ENCODE measurements at places on chromosomes 7 and 10.
A peak's percentile ranks its signal among the peaks of the same experiment; 100 is the strongest.

- no peak for DNase-seq
Observed at GRCh38 chr7:73647725-73648592, 19.7 kb upstream of the VPS37D start.

DNA sequence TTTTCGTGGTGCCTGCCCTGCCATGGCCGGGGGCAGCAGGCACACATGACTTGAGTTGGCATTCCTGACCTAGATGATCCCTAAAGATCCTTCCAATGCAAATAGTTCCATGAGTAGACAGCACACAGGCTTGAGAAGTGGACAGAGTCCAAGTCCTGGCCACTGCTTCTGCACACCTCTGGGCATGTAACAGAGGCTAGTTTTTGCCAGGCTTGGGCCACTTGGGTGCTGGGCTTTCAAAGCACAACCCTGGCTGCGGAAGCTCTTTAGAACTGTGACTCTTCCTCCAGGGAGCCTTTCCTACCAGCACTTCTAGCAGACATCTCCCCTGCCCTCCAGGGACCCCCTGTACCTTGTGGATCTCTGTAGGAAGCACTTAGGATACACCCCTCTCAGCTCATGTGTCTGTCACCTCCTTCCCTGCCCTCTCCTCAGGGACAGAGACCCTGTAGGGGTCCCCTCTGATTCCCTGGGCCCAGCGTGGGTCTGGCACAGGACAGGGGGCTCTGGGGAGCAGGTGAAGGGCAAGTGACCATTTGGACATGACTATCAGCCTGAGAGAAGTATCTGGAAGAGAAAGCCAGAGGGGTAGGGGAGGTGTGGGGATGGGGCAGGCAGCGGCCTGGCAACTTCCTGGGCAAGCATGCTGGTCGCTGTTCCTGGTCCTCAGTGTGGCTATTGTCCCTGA is 36.2 kb downstream of the ZCCHC24 start:
- no peak for DNase-seq

- DNase-seq = no peak
Observed at GRCh38 chr7:17773289-17773626, 167.0 kb downstream of the SNX13 start.

DNA sequence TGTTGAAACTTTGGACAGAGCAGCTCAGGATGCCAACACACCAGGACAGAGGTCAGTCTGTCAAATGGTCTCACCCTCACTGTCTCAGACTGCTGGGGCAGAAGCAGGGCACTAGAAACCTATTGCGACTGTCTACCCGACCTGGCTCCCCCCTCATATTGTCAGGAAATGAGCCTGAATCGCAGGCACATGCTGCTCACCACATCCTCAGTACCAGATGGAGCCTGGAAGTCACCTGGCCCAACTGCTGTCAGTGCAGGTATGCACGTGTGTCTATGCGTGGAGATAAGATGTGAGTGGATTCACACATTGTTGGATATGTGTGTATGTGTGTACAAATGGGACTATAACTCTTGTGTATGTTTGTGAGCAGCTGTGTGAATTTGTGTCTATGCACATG is 3.2 kb upstream of the CDHR1 start:
- no peak for DNase-seq

DNA sequence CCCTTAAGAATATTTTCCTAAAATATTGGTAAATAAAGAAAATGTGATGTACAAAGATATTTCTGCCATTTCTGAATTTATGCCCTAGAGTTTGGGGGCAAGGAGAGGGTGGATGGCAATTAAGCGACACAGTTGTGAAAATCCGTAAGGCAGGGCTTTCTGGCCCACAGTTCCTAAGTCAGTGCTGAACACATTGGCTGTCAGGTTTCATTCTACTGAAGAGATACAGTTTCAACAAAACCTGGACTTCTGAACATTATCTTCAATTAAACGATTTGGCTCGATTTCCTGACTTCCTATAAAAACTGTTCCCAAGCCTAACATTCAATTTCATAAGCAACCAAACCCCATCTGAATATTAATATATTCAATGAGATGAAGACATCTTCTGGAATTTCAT is 61.1 kb upstream of the NEBL start:
- DNase-seq = no peak

- no peak for DNase-seq
Observed at GRCh38 chr10:120996456-120997034, 145.4 kb downstream of the WDR11 start.

- DNase-seq = no peak
Observed at GRCh38 chr7:150357771-150358427, 10.7 kb upstream of the REPIN1 start.

DNA sequence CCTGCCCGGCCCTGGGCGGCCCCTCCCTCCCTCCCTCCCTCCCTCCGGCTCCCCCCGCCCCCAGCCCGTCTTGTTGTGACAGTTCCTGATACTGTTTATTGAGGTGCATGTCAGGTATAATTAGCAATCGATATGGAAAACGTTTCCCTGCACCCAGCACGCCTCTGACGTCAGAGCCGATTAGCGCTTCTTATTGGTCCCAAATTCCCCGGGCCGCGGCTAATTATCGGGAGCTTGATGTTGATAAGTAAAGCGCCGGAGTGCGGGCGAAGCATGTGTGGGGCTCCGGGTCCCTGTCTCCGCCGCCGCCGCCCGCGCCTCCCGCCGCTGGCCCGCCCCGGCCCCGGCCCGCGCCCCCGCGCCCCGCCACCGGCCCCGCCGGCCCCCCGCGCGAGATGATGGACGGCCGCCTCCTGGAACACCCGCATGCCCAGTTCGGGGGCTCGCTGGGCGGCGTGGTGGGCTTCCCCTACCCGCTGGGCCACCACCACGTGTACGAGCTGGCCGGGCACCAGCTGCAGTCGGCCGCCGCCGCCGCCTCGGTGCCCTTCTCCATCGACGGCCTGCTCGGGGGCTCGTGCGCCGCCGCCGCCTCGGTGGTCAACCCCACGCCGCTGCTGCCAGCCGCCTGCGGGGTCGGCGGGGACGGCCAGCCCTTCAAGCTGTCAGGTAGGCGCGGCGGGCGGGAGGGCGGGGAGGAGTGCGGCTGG is at the start of gene UNCX:
Gene UNCX (plus strand): TSS at position 250 of the 710 bp plus-strand sequence. CDS start 146 bp downstream, at position 396.
- DNase-seq = no peak

DNA sequence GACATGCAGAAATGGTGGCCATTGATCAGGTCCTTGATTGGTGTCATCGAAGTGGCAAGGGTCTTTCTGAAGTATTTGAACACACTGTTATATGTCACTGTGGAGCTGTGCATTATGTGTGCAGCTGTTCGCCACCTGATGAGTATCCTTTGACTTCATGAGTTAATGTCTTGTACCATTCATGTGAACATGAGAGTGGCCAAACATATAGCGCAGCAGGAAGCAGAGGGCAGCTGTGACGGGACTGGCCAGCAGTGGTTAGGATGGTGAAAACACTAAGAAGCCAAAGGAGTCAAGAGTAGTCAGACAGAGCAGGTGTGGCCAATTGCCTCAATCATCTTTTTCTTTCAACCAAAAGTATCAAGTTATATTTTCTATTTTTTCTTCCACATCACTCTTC is 167.4 kb downstream of the IMMP2L start:
- DNase-seq = no peak

- no peak for DNase-seq
Observed at GRCh38 chr10:91312382-91312733, 91.9 kb downstream of the PCGF5 start.

DNA sequence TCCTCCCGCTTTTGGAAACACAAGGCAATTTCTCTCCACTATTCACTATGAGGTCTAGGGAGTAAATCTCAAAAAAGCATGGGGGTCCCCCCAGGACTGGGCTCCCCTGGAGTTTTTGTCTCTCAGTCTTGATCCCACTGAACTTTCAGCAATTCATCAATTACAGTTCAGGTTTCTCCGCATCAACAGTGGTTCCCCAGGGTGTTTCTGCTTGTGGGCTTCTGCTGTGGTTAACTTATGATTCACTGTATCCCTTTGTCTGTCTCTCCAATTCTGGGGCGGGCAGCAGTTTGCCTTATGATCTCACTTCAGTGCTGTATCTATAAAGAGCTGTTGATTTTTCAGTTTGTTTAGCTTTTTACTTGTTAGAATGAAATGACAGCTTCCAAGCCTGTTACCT is 142.6 kb upstream of the CDC14C start:
- no peak for DNase-seq

GRCh38 chr7:100426516-100426915 is 2.0 kb downstream of the ZCWPW1 start:
- DNase-seq = no peak

DNA sequence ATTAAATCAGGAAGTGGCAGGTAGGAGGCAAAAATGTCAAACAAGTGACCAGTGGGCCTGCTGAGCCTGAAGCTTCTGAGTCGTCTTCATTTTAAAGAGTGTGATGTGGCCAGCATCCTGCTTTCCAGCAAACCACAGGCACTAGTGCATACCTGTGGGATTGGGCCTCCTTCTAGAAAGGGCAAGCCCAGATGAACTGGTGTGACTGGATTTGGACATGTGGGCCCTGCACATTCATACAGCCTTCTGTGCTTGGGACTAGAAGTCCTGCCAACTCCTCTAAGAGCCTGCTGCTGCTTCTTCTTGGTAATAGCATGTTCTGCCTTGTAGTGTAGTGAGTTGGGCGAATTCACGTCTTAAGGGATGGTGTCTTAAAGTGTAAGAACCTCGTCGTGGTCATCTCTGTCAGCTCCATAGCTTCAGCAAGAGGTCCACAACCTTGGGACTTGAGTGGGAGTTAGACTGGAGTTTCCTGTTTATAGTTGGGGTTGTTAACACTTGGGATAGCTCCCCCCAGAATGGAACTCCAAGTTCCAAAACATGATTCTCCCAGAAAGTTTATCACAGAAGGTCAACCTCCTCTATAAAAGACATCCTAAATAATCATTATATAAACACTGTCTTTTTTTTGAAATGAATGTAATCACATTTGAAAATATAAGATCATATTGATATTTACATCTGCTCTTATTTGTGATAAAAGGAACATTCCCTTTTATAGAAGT is 11.2 kb downstream of the BMPER start:
- no peak for DNase-seq

GRCh38 chr10:79610601-79611191 is at the start of gene SFTPA1:
SFTPA1 (plus strand) TSS chr10:79610939; CDS start chr10:79611826, 887 bp downstream.
- DNase-seq = no peak

- no peak for DNase-seq
Observed at GRCh38 chr7:105016709-105017656, 3.0 kb downstream of the KMT2E start.

- no peak for DNase-seq
Observed at GRCh38 chr10:98055841-98056516, 25.6 kb upstream of the CRTAC1 start.

DNA sequence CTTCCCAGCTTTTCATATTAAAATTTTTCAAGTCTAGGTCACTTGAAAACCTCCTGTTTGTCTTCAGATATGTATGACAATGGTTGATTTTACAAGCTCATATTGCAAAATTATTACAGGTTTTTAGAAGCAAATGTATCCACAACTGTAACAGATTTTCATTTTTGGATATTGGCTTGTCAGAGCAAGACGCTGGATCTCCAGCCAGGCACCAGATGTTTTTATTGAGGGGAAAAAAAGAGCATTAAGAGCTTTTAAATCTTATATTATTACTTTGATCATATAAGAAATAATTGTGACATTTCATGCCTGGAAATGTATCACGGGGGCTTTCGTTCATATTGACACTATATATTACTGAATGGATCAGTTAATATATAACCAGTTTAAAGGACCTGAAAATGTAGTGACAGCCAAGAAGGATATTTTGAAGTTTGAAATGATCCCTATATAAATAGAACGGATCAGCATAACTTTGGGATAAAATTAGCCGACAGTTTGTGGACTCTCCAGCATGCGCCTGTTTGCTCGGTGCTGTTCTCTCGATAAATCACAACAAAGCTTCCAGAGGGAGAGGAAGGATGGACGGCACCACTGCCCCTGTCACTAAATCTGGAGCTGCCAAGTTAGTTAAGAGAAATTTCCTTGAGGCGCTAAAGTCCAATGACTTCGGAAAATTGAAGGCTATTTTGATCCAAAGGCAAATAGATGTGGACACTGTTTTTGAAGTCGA is at the start of gene ASB4:
Gene ASB4 (plus strand): TSS at position 553 of the 733 bp plus-strand sequence. CDS start 29 bp downstream, at position 582.
- DNase-seq = no peak

GRCh38 chr7:22154143-22154529 is 202.8 kb downstream of the RAPGEF5 start:
- DNase-seq = peak; percentile 52

DNA sequence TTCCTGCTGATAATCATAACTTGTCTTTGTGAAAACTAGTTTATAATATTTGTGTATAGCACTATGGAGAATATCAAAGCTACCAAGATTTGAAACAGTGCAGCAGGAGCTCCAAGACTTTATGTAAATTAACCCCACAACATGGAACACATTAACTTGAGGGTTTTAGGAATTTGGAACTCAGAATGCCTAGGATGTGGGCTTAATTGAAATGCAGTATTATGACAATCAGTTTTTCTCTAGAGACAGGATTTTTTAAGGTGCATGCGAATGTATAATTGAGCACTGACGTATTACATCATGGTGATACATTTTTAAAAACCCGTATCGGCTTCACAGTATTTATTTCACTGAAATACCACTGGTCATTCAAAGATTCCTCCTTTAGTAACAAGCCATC is 313.1 kb upstream of the DGKB start:
- DNase-seq = no peak

GRCh38 chr7:91020636-91021385 is 243.4 kb upstream of the FZD1 start:
- DNase-seq = no peak

DNA sequence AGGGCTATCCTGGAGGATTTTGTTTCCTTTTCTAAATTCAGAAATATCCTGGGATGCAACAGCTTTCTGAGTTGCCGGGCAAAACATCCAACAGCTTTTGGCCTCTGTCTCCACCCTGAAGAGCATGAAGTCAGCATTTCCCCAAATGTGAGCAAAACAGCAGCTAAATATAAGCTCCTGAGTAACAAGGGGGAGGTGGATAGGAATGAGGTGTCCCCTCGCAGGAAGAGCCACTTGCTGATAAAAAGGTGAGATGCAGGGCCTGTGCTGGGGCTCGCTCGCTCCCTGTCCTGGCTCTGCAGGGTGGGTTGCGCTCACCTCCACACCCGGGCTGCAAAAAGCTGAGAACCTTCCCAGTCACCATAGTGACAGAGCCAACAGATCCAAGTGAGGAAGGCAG is 264.3 kb downstream of the ZEB1 start:
- DNase-seq = no peak

DNA sequence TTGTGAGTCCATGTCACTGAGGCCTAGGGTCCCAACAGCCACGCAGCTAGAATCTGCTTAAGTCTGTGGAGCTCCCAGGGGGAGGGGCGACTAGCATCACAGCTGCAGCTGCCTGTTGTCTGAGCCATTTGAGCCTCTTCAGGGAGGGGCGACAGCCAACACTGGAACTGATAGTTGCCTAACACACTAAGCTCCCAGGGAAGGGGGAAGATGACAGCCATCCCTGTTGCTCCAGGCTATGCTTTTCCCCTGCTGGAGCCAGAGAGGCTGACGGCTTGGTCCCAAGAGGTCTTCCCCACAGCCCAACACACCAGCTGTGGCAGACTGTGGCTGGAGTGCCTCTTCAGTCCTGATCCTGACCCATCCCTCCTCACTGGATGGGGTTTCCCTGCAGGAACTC is 817.5 kb downstream of the NXPH1 start:
- no peak for DNase-seq

- no peak for DNase-seq
Observed at GRCh38 chr10:94006591-94007550, 13.1 kb downstream of the PLCE1 start.

- no peak for DNase-seq
Observed at GRCh38 chr7:50208378-50208982, 96.0 kb upstream of the IKZF1 start.

GRCh38 chr10:78763651-78764395 is 304.9 kb upstream of the ZMIZ1 start:
- DNase-seq = no peak

- DNase-seq = no peak
Observed at GRCh38 chr7:131183611-131184119, 144.0 kb upstream of the MKLN1 start.

GRCh38 chr10:131980321-131980720 is 1.4 kb downstream of the BNIP3 start:
- DNase-seq = no peak
